ENCODE measurements at places on chromosomes 7 and 10.
A peak's percentile ranks its signal among the peaks of the same experiment; 100 is the strongest.

- DNase-seq: no peak
These were observed 34.1 kb upstream of the TMEM243 start for GRCh38 chr7:87253589-87254087.

- DNase-seq: no peak
These were observed 79.1 kb downstream of the RAMP3 start for GRCh38 chr7:45236666-45237065.

- no peak for DNase-seq
These were observed 68.1 kb upstream of the TOMM7 start for GRCh38 chr7:22890773-22891172.

GRCh38 chr7:66669496-66669895 lies 40.8 kb downstream of the KCTD7 start:
- no peak for DNase-seq

GRCh38 chr10:94251568-94251967 lies 111.2 kb downstream of the NOC3L start:
- DNase-seq: no peak

DNA sequence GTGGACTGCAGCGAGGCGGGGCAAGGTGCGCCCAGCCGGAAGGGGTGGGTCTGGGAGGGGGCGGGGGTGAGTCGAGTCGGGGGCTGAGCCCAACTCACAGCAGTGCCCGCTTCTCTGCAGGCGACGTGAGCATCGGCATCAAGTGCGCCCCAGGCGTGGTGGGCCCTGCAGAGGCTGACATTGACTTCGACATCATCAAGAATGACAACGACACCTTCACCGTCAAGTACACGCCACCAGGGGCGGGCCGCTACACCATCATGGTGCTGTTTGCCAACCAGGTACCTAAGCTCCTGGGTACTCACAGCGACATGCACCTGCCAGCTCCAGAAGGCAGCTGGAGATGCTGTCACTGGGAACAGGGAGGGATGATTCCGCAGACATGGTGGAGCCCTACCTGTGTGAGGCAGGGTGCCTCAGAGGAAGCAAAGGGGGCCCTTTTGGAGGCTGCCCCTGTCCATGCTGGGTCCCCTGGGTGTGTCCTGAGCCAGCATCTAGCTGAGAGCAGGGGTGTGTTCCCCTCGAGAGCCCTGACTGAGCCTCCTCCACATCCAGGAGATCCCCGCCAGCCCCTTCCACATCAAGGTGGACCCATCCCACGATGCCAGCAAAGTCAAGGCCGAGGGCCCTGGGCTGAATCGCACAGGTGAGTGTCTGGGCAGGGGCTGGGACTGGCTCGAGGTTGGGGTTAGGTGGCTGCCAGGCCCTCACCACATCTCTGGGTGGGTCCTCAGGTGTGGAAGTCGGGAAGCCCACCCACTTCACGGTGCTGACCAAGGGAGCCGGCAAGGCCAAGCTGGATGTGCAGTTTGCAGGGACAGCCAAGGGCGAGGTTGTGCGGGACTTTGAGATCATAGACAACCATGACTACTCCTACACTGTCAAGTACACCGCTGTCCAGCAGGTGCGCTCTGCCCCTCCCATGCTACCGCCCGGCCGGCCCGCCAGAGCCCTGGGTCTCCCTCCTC lies 12.8 kb downstream of the FLNC start:
- DNase-seq: peak; percentile 67

GRCh38 chr7:114062810-114063209 lies 144.0 kb upstream of the PPP1R3A start:
- DNase-seq: no peak

- DNase-seq: no peak
These were observed 985.1 kb upstream of the LRRN3 start for GRCh38 chr7:110105840-110106239.

- no peak for DNase-seq
These were observed 15.8 kb upstream of the DNMBP start for GRCh38 chr10:100025576-100025975.

- DNase-seq: peak; percentile 34
These were observed at the start of gene ABCB1 for GRCh38 chr7:87600130-87601124. TSS of gene ABCB1 (minus strand) at chr7:87600884. CDS start at chr7:87600184, 700 bp downstream.

DNA sequence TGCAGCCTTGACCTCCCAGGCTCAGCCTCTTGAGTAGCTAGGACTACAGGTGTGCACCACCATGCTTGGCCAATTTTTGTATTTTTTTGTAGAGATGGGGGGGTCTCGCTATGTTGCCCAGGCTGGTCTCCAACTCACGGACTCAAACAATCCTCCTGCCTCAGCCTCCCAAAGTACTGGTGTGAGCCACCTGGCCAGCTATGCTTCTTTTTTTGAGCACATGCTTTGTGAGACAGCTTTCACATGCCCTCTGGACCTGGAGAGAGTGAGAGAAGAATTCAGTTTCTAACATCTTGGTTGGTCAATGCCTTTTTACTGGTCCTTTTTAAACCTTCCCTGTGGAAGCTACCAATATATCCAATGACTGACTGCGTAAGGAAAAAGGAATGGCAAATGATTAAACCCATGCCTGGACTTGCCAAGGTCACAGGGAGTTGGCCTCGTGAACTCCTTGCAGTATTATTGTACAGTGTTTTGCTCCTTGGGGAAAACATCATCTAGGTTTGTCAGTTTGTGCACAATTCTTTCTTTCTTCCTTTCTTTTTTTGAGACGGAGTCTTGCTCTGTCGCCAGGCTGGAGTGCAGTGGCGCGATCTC lies 6.2 kb upstream of the FOXK1 start:
- no peak for DNase-seq

DNA sequence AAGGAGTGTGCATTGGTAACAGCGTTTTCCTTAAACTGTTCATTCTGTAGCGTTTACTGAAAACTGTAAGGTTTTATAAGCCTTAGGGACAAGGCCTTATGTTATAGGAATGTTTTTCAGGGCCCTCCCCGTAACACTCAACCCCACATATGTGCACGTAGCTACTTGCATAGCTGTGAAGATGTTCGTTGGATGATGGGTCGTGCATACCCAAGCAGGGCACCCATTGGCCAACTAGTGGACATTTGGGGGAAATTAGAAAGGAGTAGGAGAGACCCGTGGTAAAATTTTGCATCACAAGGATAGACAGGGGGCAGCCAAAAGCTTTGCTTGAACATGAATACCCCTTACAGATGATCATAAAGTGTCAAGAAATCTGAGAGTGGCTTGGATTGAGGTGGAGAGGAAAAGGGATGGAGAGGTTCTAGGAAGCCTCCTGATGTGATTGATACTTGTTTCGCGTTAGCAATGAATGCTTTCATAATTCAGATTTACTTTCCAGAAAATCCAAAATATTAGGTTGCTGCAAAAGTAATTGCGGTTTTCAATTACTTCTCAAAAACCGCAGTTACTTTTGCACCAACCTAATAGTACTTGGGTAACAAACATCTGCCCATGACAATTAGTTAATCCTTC lies 878 bp downstream of the SEC61A2 start:
- DNase-seq: no peak

- no peak for DNase-seq
These were observed 273.1 kb downstream of the SEMA3D start for GRCh38 chr7:84913731-84914130.

GRCh38 chr7:157488281-157488680 lies 151.5 kb downstream of the DNAJB6 start:
- DNase-seq: no peak

- no peak for DNase-seq
These were observed 517.3 kb downstream of the GRID1 start for GRCh38 chr10:85849315-85849714.

DNA sequence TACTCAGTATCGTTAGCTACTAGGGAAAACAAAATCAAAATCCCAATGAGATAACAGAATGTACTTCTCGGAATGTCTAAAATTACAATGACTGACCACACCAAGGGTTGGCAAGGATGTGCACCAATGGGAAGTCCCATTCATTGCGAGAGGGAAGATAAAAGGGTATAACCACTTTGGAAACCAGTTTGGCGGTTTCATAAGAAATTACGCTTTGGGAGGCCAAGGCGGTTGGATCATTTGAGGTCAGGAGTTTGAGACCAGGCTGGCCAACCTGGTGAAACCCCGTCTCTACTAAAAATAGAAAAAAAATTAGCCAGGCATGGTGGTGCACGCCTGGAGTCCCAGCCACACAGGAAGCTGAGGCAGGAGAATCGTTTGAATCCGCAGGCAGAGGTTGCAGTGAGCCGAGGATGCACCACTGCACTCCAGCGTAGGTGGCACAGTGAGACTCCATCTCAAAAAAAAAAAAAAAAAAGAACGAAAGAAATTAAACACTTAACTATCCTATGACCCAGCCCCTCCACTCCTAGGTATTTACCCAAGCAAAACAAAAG lies 7.6 kb downstream of the HACD1 start:
- DNase-seq: no peak

All from NCI-H1930 (cell line).